ENCODE measurements at places on chromosomes 4 and X.

- no peak for DNase-seq
These were observed 1431.6 kb upstream of the TENM3 start for GRCh38 chr4:180811556-180811955.

GRCh38 chr4:84381759-84382158 lies 117.3 kb downstream of the NKX6-1 start:
- DNase-seq = no peak

GRCh38 chr4:109912706-109913595 lies at the start of gene EGF:
Gene EGF, plus strand, starts transcription at chr4:109912883. Its CDS starts 453 bp downstream, at chr4:109913336.
- no peak for DNase-seq

DNA sequence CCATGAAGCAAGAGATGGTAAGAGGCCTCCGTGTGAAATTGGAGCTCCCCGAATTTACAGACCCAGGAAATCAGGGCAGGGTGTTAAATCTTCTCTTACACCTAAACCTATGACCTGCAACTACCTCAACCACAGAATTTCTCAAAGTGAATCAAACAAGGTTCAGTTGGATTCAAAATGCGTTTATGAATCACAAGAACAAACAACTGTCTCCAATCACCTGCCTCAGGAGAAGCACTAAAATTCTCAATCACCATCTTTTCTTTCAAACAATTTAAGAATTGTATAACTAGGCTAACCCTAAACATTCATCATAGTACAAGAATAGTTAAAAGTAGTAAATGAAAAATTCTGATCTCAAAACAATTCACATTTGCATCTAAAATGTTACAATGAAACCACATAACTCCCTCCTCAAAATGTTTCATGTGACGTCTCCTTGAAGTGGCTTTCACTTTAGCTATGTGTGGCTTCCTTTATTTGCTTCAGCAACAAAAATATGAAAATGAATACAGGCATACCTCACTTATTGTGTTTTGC lies 19.2 kb downstream of the PPP3CA start:
- DNase-seq = no peak

All from activated CD4-positive, CD25-positive, alpha-beta regulatory T cell (primary cell).